GM12865 (cell line): ENCODE measurements at places on chromosomes 16 and 17.
A peak's percentile ranks its signal among the peaks of the same experiment; 100 is the strongest.

DNA sequence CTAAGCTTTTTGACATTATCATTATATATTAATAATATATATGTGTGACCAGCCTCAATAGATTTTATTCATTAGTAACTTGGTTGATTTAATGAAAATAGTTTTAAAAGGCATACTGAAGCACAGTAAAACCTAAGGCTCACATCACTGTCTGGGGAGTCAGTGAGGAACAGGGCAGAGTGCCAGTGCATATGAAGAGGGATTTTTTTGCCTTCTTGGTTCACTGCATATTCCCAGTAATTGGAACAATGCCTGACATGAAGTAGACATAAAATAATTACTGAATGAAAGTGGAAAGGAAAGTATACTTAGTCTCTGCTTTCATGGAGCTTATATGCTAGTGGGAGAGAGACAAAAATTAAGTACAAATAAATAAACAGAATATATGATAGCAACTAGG lies 81.1 kb downstream of the FTO start:
- DNase-seq = no peak

DNA sequence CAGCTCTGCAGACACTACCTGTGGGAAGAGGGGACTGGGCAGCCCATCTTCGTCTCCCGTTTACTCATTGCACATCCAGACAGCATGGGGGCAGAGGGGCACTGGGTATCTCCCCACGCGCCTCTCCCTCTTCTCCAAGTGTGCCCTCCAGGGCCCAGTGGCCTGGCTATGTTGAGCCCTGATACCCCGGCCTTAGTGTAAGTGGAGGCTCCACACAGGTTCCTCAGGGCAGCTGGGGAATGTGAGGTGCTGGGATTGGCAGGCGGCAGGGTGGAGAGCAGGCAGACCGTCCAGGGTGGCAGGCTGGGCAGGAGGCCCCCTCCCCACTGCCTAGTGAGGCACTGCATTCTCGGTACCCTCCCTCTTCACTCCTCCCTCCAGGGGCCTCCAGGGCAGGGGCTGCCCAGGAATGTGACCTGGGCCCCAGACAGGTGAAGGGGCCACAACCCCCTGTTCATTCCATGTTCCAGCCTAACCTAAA lies 13.2 kb upstream of the NAGLU start:
- DNase-seq = no peak

GRCh38 chr17:38703742-38704605 lies 1.1 kb upstream of the MLLT6 start:
- peak; percentile 96 for DNase-seq

DNA sequence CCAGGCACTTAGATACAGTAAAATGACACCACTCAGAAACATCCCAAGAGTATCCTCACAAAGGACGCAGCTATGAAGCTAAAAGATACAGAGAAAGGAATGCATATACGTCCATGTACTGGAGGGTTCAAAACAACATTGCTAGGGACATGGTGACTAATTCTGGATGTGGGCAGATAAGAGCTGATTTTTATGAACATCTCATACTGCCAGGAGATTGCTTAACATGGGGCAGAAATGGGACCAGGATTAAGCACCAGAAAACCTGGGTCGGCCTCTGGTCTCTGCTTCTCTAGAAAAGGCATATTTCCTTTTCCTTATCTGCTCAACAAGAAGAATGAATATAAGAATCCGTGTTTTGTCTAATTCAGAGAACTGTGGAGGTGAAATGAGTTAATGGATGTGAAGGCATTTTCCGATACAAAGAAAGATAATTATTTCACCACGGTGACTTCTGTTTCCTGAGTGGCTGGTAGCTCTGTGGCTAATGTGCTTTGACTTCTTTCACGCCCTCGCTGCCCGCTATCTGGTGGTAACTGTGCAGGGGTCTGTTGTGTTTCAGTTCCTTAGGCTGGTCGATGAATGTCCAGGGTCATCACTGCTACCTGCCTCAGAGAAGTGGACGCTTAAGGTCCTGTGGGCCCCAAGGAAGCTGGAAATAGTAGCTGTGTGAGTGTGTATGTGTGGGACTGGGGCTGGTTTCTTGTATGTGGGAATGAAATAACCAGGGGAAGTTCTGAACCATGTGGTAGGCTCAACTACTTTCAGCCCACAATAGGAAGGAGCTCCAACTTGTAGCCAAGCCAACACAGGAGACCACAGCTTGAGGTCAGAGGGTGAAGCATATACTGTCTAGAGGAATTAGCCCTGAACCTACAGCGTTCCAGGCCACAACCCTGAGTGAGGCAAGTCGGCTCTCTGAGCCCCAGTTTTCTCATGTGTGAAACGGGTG lies 15.8 kb upstream of the CCL5 start:
- DNase-seq = peak; percentile 59

- peak; percentile 11 for DNase-seq
These were observed 9.4 kb upstream of the TOM1L1 start for GRCh38 chr17:54891176-54891821.

- no peak for DNase-seq
These were observed 374.8 kb downstream of the ZFHX3 start for GRCh38 chr16:72673118-72673517.

- DNase-seq = no peak
These were observed 59.0 kb upstream of the RPH3AL start for GRCh38 chr17:411421-412120.

DNA sequence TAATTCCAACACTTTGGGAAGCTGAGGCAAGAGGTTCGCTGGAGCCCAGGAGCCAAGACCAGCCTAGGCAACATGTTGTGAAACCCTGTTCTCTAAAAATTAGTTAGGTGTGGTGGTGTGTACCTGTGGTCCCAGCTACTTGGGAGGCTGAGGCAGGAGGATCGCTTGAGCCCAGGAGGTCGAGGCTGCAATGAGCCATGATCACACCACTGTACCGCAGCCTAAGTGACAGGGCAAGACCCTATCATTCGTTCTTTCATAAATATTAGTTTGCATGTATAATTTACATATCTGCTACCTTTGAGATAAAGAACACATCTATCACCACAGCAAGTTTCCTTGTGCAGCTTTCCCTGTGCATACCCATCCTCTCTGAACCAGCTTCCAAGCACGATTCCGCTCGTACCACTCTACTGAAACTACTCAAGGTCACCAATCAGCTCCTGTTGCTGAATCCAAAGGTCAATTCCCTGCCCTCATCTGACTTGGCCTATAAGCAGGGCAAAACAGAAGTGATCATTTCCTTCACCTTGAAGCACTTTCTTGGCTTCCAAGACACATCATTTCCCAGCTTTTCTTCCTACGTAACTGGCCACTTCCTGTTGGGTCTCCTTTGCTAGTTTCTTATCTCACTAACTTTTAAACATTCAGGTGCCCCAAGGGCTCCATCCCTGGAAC lies 49.1 kb downstream of the GRB2 start:
- DNase-seq = no peak

GRCh38 chr16:20849589-20850390 lies 43.5 kb downstream of the REXO5 start:
- peak; percentile 65 for DNase-seq

- DNase-seq = no peak
These were observed 337.0 kb downstream of the UTP18 start for GRCh38 chr17:51597345-51597744.

- no peak for DNase-seq
These were observed 2.0 kb upstream of the MGAT5B start for GRCh38 chr17:76866203-76866602.

- DNase-seq = no peak
These were observed 306.3 kb downstream of the SOX9 start for GRCh38 chr17:72426948-72427760.

DNA sequence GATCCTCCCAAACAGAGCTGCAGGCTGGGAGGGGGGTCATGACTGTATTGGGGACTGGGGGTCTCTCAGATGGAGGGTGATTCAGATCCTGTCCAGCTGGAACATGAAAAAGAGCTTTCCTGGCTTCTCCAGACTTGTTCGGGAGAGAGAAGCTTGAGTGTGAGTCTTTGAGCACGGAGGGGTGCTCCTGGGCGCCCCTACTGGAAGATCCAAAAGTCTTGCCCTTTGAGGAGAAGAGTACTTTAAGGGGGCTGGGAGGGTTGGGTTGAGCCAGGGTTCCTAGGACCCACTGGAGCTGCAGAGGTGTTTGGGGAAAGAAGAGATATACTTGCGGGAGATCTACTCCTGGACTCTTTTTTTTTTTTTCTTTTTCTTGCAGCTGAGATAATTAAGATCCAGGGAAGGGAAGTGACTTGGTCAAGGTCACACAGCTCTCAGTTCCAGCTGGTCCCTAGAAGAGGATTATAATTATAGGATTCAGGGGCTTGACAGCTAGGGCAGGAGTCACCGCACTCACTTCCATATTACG lies 8.4 kb downstream of the RARA start:
- peak; percentile 67 for DNase-seq

DNA sequence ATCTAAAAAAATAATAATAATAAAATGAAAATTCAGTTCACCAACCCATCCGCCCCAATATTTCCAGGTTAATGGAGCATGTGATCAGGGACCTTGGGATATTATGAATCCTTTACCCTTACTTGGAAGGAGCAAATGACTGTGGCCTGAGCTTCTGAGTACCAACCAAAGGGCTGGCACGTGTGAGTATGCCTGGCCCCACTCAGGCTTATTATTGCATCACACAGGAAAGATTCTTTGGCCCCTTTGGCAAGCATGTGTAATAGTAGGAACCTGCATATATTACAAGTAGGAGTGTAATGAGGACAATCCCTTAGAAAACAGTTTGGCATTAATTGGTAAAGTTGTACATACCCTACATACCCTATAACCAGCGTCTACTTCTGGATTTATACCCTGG lies 7.2 kb upstream of the C17orf78 start:
- no peak for DNase-seq

GRCh38 chr16:14497245-14498082 lies 132.6 kb downstream of the PARN start:
- DNase-seq = peak; percentile 38

DNA sequence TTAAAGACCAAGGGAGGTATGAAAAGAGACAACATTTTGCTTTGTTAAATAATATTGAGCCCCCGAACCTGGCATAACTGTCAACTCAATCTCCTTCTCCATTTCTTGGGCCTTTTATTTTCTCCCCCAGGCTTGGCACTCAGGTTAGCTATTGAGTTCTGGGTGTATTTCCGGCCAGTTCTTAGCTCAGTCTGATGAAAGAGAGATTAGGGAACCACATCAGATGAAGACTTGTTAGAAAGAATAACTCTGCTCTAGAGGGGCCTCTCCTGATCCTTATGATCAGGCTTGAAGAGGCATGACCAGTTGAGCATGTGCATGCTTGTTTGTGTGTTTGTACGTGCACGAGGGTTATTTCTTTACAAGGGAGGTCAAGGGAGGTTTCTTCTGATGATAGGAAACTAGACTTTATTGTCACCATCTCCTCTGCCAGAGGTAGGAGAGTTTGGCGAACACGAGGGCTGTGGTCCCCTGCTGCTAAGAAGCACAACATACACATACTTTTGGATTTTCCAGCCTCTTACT lies 29.2 kb upstream of the HS3ST2 start:
- DNase-seq = no peak

DNA sequence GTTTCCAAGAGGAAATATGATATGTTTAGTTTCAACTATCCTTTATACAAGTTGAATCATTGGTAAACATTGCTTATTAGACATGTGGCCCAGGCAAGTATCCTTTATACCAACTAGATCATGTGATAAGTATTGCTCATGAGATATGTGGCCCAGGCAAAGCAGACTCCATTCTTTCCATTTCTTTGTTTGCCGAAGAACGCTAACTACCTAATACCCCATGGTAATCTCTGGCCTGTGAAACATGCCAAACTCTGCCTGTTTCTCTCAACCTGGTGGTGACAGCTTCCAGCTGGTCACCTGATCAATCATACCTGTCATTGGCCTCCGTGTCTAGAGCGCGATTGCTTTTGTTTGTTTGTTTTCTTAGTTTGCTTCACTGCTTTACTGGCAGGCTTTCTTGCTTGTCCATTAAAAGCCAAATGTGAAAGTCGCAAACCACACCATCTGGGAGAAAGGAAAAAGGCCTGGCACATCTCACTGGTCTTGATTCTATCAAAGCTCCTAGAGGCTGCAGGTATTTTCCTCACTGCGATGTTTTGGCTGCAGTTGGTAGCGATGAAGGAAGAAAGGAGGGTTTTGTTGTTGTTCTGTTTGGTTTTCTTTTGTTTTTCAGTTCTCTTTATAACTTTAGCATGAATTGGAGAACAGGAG lies 686.2 kb downstream of the KCNJ2 start:
- DNase-seq = no peak

- DNase-seq = no peak
These were observed 31.0 kb downstream of the CFDP1 start for GRCh38 chr16:75402159-75402820.

- DNase-seq = peak; percentile 32
These were observed 831 bp downstream of the RPL13 start for GRCh38 chr16:89561142-89561883.

DNA sequence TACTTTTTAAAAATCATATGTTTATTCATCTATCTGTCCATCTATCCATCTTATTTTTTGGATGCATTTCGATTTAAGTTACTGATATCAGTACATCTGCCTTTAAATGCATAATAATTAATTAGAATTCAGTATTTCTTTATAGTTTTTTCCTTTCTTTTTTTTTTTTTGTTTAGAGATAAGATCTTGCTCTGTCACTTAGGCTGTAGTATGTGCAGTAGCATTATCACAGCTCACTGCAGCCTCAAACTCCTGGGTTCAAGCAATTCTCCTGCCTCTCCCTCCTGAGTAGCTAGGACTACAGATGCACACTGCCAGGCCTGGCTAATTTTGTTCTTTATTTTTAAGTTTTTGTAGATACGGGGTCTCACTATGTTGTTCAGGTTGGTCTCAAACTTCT lies 133.4 kb downstream of the SSH2 start:
- no peak for DNase-seq
